ENCODE measurements at places on chromosomes 11 and 22. TPM values are rescaled to one million over a fixed set of nuclear protein-coding genes. Genes with fewer than 3 reads are reported as not detected.

The OSBPL5 gene
- total RNA-seq, result 39.9 TPM

The ANGPTL5 gene
- 0.62 TPM for total RNA-seq

The MS4A2 gene
- total RNA-seq, result 1.2 TPM

The RAD9A gene
- 9.4 TPM for total RNA-seq

The OR52N4 gene
- total RNA-seq, result not detected

The VPS11 gene
- total RNA-seq, result 45.6 TPM

All from gastroesophageal sphincter (tissue), 4 donors.